ENCODE measurements at places on chromosomes 1 and 21. TPM values are rescaled to one million over a fixed set of nuclear protein-coding genes. Genes with fewer than 3 reads are reported as not detected.

GRCh38 chr21:35119501-35120047, 70.5 kb upstream of the RUNX1 start:
- no peak for DNase-seq

DNA sequence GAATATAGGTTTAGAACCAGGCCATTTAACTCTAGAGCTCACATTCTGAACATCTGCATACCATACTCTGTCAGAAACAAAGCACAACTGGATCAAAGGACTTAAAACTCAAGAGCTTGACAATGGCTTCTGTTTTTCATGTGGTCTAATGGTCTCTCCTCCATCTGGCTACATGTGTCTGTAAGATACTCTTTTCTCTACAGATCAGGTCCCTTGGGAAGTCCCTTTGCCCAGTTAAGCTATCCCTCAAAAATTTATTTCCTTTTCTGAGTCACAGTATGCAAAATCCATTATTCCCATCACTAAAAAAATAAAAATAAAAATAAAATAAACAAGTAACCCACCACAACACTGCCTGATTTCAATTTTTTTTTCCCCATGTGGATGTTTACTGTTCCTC, 357.0 kb upstream of the PRMT6 start:
- DNase-seq = no peak

GRCh38 chr1:114234408-114235124, 80.9 kb upstream of the SYT6 start:
- no peak for DNase-seq

- no peak for DNase-seq
These were observed 200.4 kb upstream of the FGGY start for GRCh38 chr1:59096501-59096900.

- no peak for DNase-seq
These were observed 9.2 kb downstream of the IL12RB2 start for GRCh38 chr1:67316918-67317317.

- no peak for DNase-seq
These were observed 40.6 kb upstream of the MAP10 start for GRCh38 chr1:232764458-232765251.

DNA sequence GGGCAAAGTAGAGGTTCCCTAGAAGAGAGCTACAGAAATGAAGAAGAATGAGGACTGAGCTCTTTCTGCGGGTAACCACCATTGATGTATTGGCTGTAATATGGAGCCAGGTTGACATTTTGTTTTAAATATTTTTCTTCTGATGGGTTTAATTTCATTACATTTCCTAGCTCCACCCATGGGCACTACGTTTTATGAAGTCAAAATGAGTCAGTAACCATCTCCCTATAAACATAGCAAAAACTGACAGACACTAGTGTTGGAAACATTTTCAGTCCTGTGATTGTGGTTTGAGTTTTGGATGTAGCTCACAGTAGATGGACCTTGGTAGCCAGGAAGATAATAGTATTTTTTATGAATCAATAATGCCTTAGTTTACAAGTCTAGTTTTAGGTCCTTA, 470.4 kb upstream of the B3GALT2 start:
- no peak for DNase-seq

DNA sequence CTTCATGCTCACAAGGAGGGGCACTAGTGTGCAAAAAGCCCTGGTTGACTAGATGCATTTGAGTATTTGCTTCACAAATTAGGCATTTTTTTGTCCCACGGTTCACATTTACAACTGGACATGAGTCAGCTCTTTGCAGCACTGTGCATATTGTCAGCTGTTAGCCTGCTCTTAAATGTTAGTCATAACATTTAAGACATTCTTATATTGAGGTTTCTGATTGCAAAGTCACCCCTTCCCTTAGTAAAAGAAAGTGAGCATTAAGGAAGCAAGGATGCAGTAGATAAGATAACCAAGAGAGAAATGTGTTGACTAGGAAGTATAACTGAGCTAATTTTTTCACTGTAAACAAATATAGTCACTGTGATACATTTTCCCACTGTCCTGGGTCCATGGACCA, 132.6 kb upstream of the CTTNBP2NL start:
- DNase-seq = no peak

GRCh38 chr1:241881440-241881839, 33.4 kb downstream of the EXO1 start:
- no peak for DNase-seq

- no peak for DNase-seq
These were observed 22.1 kb upstream of the POU2F1 start for GRCh38 chr1:167198518-167199133.

- DNase-seq = no peak
These were observed 1.5 kb upstream of the IVNS1ABP start for GRCh38 chr1:185318431-185319138.

DNA sequence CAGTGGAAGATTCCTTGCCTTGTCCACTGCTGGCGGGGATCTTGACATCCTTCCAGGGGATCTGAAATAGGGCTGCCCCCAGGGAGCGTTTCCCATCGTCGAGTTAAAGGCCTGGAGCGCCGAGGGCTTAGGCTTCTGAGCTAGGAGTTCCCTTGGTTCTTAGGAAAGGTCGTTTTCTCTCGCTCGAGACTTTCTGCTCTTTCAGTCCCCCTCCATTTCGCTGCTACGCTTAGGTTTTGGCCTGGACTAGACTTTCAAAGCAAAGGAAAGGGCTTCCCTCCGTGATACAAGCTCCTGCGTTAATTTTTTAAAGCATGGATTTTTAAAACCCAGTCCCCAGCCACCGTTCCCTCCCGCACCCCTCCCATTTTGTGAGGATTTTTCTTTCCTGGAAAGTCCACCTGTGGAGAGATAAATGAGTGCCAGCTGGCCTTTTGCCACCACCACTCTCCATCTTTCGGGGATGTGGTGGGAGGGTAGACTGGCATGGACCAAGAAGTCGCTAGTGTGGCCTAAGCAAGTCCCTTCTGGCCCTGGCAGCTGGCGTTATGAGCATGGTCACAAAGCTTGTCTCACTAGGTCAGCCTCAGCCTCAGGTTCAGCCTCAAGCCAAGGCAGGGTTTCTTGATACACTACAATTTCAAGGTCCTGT, 9.2 kb downstream of the NR5A2 start:
- DNase-seq = no peak

The GJB4 gene
- not detected for total RNA-seq

The FTCD gene
- 50.5 TPM for total RNA-seq

The ZMYM4 gene
- total RNA-seq = 63.5 TPM

The KRTAP10-11 gene
- total RNA-seq = 0.37 TPM

The CSMD2 gene
- total RNA-seq = 2.7 TPM

Measured in testis (tissue), 5 donors.